ENCODE measurements at places on chromosomes 11 and 22. TPM values are rescaled to one million over a fixed set of nuclear protein-coding genes. Genes with fewer than 3 reads are reported as not detected.
A peak's percentile ranks its signal among the peaks of the same experiment; 100 is the strongest.

RIBC2 gene
- total RNA-seq, result 0.39 TPM

GRCh38 chr22:32175683-32176644, 16.9 kb upstream of the C22orf42 start:
- no peak for DNase-seq

GRCh38 chr11:25535467-25536272, 796.3 kb upstream of the ANO3 start:
- DNase-seq, result no peak

GRCh38 chr11:34029176-34029575, 22.4 kb upstream of the CAPRIN1 start:
- no peak for DNase-seq

DNA sequence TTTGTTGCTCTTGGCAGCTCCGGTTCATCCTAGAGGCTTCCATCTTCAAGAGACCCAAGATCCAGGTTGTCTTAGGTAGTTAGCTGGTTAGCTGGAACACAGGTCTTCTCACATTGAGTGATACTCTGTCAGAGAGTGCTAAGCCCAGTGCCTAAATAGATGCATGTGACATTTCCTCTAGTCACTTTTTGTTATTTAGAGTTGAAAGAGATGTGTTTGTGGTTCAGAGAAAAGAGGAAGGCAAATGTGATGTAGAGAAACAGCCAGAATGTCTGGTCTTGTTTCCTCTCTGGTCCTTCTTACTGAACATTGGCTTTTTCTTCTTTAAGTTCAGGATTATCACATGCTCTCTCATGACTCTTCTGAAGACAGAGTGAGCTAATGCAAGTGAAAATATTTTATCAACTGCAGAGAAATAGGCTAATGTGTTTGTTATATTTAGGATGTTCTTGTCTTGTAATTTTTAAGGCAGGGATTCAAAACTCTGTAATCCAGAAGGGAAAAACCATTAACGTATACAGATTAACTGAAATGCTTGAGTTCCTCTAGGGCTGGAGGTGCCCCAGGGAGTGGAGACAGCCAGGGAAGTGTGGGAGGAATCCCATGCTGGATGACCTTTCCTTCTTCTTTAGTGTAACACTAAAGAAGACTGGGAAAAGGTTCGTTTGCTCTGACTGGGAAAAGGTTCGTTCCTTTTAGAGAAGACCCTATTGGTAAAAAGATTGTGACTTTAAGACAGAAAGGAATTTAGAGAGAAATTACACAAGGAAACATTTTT, 75.4 kb downstream of the SWAP70 start:
- DNase-seq, result no peak

DNA sequence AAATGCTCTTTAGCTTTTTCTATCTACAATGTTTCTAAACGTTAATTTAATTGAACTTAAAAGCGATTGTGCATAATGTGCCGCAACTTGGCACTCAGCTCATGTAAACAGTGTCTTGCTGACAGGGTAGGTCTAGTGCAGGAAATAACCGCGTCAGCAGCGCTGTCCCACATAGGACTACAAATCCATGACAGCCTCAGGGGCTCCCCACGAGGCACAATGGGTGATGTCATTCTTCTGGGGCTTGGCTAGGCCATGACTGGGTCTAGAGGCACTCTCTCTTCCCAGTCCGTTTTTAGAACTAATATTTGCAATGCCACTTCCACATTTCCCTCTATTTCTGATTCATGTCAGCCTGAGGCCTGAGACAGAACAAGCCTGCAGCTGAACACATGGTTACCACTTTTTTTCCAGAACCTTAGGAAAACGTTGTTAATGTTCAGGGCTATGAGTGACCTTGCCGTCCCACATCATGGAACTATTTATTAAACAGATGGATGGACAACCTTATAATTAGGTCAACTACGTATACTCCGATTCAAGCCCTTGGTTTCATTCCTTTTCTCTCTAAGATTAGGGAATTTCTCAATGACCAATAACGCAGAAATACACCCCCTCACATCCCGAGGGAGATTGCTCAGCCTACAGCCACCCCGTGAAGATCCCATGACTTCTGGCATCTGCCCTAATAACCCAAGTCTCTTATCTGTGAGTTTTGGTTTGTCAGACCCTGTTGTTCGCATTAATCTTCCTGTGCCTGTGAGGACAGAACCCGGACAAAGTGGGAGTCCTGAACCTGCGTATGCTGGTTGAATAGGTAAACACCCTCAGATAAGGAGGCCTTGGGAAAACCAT, 19.4 kb upstream of the SNX32 start:
- peak; percentile 88 for DNase-seq

GRCh38 chr11:117412653-117413275, 85.1 kb downstream of the CEP164 start:
- no peak for DNase-seq

DNA sequence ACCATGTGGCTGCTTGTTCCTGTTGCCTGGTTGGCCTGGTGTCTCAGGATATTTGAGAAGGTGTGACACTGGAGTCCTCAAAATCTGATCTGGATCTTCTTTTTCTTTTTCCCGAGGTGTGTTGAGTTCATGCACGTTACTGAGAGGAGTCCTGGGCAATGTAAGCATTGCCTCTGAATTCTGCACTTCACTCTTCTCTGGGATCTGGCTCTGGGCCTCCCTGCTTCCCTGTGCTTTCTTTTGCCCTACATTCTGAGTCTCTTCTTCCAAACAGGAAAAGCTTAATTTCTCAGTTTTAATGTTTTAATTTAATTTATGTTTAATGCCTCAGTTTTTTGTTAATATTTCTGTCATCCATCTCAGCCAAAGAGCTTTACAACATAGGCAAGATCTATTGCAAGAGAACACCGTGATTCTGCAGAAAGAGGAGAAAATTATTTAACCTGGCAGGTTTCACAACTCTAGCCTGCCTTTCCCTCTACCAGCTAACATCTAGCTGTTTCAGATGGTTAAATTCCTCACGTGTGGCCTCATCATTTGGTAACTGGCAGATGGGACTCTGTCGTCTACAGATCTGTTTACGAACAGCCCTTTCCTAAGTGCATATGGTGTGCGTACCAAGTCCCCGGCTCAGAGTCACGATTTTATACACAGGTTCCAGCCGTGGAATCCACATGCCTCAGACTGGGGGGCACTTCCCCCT, 24.7 kb downstream of the LDLRAD3 start:
- DNase-seq, result no peak

DNA sequence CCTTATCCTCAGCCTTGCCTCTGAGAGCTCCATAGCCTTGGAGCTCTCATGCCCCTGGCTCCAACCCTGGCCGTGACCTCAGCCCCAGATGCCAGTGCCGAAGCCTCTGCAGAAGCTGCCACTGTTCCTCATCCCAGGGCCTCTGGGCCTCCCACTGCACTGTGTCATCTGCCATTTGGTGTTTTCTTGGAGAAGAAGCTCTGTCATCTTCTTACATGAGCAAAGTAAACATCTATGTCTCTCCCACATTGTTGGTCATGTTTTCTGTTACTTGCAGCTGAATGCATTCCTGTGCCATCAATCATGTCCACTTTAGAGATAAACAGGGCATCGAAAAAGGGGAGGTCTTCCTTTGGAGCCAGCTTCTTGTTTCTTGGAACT, 45.0 kb upstream of the FTH1 start:
- no peak for DNase-seq

C11orf42 gene
- not detected for total RNA-seq

DCHS1 gene
- total RNA-seq, result 54.1 TPM

DNA sequence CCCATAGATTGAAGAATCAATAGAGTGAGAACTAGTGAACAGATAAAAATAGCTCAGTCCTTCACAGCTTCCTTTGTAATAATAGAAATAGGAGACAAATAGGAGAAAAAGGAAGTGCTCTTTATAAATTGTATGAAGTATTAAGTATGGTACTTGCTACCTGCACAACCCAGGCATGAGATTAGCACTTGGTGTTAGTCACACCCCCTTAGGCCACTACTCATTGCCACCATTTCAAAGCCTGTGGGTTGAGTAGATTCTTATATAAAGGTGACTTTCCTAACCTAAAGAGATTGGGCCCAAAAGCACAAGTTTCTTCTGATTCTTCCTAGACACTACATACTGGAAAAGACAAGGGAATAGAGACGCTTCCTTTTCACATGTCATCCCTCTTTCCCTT, 37.7 kb upstream of the ADORA2A start:
- no peak for DNase-seq

RNF215 gene
- total RNA-seq, result 21.1 TPM

MCHR1 gene
- total RNA-seq, result 0.13 TPM

DNA sequence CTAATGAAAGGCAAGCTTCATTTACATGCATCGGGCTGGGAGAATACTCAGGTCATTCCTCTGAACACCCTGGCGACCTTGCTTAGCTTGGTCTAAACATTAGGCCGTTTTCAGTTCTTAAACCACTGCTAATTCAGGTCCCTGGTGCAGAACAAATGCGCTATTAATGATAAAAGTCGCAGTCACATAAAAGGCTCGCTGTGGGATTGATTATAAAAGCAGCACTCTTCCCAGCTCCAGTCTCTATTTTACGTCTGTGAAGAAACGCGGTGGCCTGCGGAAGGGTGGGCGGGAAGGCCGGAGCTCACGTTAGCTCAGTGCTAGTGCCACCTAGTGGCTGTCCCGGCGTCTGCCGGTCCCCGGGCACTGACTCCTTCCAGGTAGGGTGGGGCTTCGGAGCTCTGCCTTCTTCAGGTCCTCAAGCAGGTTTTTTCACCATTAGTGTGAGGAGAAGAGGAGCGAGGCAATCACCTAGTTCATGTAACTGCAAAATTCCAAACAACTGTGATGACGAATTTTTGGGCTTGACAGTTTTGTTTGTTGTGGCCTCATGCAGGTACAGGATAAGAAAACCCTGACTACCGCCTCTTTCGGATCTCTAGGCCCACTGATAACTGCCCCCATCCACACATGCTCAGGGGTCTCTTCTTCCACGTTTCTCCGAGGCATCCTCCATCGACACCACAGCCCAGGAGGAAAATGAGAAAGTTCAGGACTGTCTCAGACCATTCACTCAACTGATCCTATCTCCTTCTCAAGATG, 66.5 kb upstream of the CLMP start:
- peak; percentile 7 for DNase-seq

DNA sequence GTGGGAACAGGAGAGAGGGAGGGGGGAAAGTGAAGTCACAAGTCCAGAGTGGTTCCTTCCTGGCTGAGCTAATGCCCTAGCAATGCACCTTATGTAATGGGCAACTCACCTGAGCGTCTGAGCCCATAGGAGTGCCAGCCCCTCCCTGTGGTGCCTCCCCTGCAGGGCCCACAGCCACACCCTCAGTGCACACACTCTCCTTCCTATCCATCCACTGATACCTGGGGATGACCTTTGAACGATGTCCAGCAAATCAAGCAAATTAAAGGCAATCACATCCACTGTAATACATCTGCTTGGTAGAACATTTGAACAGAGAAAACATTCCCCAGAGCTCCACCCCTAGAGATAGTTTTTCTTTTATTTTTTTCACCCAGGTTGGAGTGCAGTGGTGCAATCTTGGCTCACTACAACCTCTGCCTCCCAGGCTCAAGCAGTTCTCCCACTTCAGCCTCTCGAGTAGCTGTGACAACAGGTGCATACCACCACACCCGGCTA, 19.6 kb upstream of the MICAL2 start:
- DNase-seq, result no peak

DNA sequence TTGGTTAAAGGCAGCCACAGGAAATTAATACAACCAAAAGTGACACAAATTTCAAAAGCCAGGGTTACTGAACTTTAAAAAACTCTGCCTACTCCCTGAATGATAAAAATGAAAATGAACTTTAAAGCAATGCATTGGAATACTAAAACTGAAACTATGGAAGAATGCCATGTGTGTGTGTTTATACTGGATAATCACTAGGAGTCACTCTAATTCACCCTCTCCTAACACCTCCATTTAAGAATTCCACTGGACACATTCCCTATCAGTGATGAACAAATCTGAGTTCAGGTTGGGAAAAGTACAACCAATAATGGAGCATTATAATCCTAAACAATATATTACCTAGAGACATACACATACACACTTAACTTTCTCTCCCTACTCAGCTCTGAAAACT, 27.5 kb upstream of the PLAAT3 start:
- peak; percentile 28 for DNase-seq

DDX6 gene
- total RNA-seq, result 85.2 TPM

UCP2 gene
- 3.7 TPM for total RNA-seq

GRCh38 chr11:42417691-42418090, 894.1 kb upstream of the API5 start:
- no peak for DNase-seq

DNA sequence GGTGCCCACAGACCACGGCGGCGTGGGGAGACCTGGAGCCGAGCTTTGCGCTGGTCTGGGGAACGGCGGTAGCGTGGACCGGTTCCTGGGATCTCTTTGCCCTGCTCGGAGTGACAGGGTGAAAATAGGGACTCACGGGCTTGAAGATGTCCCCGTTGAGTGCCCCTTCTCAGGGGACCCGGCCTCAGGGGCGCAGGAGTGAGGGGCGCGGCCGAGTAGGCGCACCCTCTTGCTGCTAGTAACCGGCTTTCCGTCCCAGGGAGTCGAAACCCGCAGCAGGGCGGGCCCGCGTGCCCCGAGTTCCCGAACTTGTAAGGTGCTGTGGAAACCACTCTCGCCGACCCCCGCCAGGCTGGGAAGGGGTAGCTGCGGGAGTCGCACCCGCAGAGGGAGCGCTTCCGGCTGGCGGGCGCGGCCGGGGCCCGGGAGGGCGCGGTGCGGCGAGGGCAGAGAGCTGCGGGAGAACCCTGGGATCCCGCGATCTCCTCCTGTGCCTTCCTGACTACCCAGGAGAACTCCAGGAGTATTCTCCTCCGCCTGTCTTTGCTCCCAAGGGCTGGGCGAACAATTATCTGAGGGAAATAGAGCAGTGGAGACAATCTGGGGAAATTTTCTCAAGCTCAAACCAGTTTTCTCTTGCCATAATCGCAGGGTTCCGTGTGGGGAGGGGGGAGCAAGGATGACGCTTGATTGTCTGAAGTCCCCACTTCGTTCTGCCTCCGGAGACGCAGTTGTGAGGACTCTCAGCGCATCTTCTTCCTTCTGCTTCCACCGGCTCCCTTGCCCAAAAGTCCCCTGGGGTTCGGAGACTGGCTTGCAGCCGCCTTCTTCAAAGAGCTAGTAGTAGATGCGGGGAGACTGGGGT, 666 bp downstream of the NELL1 start:
- DNase-seq, result no peak

- no peak for DNase-seq
Measured at GRCh38 chr11:79668575-79668974, 227.7 kb upstream of the TENM4 start.

GLYATL1 gene
- not detected for total RNA-seq

OR2AT4 gene
- not detected for total RNA-seq

DNA sequence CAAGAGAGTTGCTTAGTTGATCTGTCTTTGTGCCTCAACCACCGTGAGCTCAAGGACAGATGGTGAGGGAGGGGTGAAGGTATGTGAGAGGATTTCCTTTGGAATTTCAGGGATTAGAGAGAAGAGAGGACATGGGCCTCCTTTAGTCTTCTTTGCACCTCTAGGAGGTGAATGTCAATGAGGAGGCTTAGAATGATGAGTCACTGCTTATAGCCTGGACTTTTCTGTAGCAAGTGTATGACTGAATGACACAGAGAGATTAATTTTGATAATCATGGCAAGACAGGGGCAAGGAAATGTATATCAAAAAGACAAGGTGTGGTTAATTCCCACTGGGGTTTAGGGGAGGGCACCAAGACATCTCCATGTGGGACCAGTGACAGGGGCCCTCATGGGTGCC, 947.3 kb upstream of the TENM4 start:
- no peak for DNase-seq

CASP1 gene
- 22.7 TPM for total RNA-seq

C1QTNF4 gene
- total RNA-seq, result not detected
